ENCODE measurements at places on chromosomes 5 and 9.

GRCh38 chr5:138385660-138386059 is 33.2 kb downstream of the KDM3B start:
- no peak for DNase-seq

- no peak for DNase-seq
These were observed 206.0 kb downstream of the SGCD start for GRCh38 chr5:156532921-156533320.

DNA sequence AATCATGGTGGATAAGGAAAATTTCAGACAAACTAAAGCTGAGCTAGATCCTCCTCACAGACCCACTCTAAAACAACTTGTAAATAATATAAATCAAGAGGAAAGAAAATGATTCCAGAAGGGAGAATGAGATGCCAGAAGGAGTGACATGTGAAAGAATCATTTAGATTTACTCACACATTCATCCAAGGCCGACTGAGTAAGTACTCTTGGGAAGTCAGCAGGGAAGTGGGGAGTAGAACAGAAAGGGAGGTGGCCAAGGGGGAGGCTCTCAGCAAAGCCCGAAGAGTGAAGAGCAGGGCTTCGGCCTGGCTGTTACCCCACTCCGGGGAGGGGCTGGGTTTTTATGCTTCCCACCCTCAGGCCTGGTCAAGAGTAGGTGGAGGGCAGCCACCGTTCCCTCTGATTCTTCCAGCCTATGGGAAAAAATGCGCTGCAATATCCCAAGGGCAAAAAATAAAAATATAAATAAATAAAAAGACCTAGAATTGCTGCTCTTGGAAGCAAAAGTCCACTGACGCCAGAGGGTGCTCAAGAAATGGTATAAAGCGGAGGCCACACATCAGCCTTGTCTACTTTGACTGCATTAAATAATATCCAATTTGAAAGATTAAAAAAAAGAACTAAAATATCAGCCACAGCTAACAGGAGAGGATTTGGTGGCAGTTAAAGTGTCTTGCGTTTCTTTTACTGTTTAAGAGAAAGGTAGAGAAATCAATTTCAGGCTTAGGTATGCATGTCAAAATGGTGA is 110.2 kb upstream of the COL5A1 start:
- no peak for DNase-seq

DNA sequence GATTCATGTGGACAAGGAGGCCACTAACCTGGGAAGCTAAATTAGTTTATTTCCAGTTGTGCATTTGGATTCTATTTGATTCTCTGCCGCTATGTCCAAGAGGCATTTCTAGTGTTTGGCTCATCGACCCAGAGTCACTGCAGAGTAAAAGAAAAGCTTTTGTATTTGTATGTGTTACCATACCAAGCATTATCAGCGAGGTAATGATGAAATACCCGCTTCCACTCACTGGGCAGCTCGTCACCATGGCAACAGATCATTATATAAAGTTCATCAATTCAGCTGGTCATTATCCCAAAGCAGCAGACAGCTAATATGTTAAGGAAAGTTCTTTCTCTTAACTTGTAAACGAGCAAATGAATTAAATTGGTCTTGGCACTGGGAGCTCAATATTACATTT is 380.3 kb downstream of the SEMA5A start:
- no peak for DNase-seq

GRCh38 chr9:108852079-108852478 is 3.7 kb downstream of the ACTL7B start:
- no peak for DNase-seq

GRCh38 chr9:3118081-3118480 is 274.2 kb upstream of the PUM3 start:
- no peak for DNase-seq

DNA sequence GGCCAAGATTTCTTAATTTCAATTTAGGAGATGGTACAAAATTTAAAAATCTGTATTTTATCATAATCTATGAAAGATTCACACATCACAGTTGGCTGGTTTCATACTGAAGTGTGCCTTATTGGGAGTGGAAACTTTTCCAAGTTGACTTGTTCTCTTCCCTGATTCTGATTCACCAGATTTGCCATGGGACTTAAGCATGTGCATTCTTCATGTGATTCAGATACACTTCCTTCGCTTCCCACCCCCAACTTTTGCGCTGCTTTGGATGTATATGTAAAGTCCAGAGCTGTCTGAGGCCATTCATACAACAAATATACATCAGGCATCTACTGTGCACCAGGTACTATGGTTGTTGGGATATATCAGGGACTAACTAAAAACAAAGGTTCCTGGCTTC is 34.4 kb downstream of the CPEB4 start:
- no peak for DNase-seq

GRCh38 chr5:56824019-56824418 is 8.7 kb downstream of the MAP3K1 start:
- DNase-seq, result no peak

DNA sequence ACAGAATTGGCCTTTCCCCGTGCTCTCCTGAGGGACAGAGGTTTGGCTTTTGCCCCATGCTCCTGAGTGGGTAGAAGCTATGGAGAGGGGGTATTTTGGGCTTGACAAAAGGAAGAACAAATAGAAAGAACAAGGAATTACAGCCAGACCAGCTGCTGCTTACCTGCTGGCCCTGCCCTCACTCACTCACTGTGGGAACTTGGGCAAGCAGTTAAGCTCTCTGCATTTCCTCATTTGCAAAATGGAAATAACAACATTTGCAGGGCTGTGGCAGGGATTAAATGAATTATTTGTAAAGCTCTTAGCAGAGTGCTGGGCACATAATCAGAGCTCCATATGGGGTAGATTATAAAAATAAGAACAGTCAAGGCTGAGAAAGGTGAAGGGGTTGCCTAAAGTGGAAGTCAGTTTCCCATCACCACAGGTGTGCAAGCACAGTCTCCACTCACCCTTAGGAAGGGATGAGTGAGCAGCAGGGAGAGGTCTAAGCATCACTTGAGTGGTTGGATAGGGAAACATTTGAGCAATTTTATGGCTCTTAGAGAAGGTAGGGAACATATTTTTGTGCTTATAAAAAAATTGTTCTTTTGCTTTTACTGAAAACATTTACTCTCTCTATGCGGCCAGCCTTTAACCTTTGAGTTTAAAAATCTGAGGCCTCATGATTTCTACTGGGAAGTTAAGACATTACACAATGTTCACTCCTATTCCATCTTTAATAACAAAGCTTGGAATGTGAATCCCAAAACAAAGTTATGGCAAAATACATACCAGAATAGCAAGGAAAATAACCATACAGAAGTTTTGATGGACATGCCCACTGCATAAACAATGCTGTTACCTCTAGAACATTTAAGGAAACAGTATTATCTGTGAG is 42.8 kb upstream of the LHFPL2 start:
- no peak for DNase-seq

GRCh38 chr5:177434942-177435738 is 8.7 kb downstream of the GRK6 start:
- DNase-seq, result no peak

Measured in foreskin fibroblast (primary cell).